ENCODE measurements at places on chromosomes 5 and 9. TPM values are rescaled to one million over a fixed set of nuclear protein-coding genes. Genes with fewer than 3 reads are reported as not detected.

LMX1B gene
- total RNA-seq, result 0.51 TPM

PCDHGB2 gene
- total RNA-seq, result 4.4 TPM

SPATA6L gene
- total RNA-seq, result 1.8 TPM

ESM1 gene
- not detected for total RNA-seq

CEL gene
- not detected for total RNA-seq

AGXT2 gene
- total RNA-seq, result not detected

TNC gene
- 2.4 TPM for total RNA-seq

ADRB2 gene
- 49.4 TPM for total RNA-seq

SLC24A2 gene
- under 0.01 TPM for total RNA-seq

GABRA1 gene
- total RNA-seq, result not detected
